Natural killer cell treated with Interleukin-12 subunit alpha and Interleukin-12 subunit beta and Interleukin-15 and Interleukin-18, amount 100 ng/mL, for 72 hours (primary cell): ENCODE measurements at places on chromosomes 3 and 15.

GRCh38 chr15:72919936-72920465, 132.3 kb upstream of the NEO1 start:
- no peak overlapping the region for H3K4me3 ChIP-seq
- no peaks in the 10 kb centered on the region for H3K4me1 ChIP-seq
- H3K36me3 ChIP-seq = no peaks in the 10 kb centered on the region
- H3K27me3 ChIP-seq = no peaks in the 10 kb centered on the region
- no peak overlapping the region for H3K27ac ChIP-seq

DNA sequence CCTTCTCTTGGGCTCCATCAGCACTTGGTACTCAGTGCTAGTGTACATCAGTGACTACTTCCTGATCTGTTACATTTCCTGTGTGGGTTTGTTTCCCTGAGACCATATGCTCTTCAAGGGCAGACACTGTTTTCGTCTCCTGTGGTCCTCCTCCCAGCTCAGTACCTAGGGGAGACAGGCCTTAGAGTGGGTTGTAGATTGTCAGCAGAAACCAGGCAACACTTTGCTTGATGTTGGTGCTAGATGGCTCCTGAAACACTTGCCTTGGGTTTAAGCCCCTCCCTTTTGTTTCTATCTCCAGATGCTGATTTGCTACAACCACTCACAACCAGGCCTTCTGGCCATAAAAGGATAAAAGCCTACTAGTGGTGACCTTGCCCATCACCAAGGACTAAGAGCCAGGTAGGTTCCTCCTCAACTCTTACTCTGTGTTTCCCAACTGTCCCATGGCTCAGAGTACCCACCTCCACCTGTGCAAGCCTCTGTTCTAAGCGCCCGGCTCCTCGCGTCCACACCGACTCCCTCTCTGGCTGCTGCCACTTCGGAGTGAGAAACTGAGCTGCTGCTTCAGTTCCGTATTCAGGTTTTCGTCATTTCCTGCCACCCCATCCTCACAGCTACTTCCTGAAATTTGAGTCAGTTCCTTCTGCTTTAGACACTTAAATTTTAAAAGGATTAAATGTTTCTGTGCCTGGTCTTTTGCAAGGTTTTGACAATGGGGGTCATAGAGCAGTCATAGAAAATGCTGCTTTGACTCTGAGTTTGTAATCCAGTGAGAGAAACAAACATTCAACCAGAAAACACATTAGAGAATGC, at the start of gene HCLS1:
Gene HCLS1, minus strand, starts transcription at position 548 of the 816 bp plus-strand sequence. CDS start 2,556 bp downstream, outside the sequence.
- peaks cover 46% of the 10 kb centered on the region for H3K4me1 ChIP-seq
- peaks cover 52% of the 10 kb centered on the region for H3K36me3 ChIP-seq
- peak within 1 kb of the TSS; percentile 95 for H3K27ac ChIP-seq
- no peaks in the 10 kb centered on the region for H3K27me3 ChIP-seq
- DNase-seq = peak; percentile 71

DNA sequence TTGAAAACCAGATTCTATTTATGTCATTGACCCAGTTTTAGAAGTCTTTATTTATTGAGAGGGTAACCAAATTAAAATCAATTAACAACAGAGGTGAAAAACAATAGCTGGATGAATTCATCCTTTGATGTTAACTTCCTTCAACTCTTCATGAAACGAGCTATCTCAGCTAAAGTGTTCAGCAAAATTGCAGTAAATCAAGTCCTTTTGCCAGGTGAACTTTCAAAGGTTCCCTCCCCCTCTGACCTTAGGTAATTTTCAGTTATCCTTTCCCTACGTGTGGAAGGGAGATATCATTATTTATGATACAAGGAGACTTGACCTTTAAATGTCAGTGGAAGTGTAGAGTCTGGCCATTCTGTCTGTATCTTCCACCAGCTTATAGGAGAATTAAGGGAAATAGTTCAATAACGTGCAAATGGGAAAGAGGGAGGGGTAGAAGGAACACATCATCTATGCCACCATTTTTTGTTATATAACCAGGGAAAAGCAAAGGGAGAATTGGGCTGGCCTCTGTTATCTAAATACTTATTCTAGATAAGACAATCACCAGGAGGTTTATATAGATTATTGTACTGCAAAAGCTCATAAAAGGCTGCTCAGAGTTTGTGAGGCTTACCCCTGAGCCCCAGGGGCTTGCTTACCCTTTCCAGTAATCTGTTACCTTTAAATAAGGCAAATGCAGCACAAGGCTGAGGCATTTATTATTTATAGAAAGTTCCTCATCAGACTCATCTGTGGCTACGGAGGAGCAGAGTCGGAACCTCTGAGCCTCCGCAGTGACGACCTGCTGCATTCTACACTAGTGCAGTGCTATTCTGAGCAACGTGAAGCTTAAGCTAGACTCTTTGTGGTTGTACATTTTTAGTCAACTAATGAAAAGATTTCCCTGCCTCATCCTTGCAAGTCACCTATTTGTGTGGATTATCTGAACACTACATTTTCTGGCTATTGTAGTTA, 97.7 kb upstream of the ZBED2 start:
- peaks cover 63% of the 10 kb centered on the region for H3K4me1 ChIP-seq
- DNase-seq = no peak
- H3K27me3 ChIP-seq = no peaks in the 10 kb centered on the region

DNA sequence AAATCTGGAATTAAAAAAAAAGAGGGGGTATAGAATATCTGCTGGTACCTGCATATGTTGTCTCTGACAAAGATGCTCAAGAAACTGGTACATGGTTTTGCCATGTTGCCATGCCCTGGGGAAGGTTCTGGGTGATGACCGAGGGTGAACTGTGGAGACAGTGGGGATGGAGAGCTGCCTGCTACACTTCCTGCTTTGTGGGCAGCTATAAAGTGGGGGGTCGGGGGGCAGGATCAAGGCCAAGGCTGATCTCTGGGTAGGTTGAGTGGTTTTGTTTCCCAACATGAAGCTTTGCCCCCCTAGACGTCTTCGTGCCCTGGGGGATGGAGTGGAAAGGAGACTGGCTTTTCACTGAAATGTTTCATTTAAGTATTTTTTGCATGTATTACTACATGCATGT, 74.6 kb downstream of the IQSEC1 start:
- peak overlapping the region; percentile 91 for H3K27ac ChIP-seq
- no peaks in the 10 kb centered on the region for H3K27me3 ChIP-seq
- H3K36me3 ChIP-seq = peaks cover 5% of the 10 kb centered on the region
- H3K4me3 ChIP-seq = peak overlapping the region; percentile 36
- peaks cover 69% of the 10 kb centered on the region for H3K4me1 ChIP-seq
